Left ventricle myocardium superior (tissue), 1 donor: ENCODE measurements at places on chromosomes 7 and 10. TPM values are rescaled to one million over a fixed set of nuclear protein-coding genes. Genes with fewer than 3 reads are reported as not detected.
A peak's percentile ranks its signal among the peaks of the same experiment; 100 is the strongest.

- DNase-seq, result peak; percentile 77
These were observed 167.3 kb upstream of the KLF14 start for GRCh38 chr7:130901209-130901783.

The GDF10 gene
- total RNA-seq, result 0.32 TPM

The NIPSNAP2 gene
- total RNA-seq, result 374 TPM

- DNase-seq, result peak; percentile 62
These were observed 26.0 kb downstream of the LEP start for GRCh38 chr7:128266883-128267594.

DNA sequence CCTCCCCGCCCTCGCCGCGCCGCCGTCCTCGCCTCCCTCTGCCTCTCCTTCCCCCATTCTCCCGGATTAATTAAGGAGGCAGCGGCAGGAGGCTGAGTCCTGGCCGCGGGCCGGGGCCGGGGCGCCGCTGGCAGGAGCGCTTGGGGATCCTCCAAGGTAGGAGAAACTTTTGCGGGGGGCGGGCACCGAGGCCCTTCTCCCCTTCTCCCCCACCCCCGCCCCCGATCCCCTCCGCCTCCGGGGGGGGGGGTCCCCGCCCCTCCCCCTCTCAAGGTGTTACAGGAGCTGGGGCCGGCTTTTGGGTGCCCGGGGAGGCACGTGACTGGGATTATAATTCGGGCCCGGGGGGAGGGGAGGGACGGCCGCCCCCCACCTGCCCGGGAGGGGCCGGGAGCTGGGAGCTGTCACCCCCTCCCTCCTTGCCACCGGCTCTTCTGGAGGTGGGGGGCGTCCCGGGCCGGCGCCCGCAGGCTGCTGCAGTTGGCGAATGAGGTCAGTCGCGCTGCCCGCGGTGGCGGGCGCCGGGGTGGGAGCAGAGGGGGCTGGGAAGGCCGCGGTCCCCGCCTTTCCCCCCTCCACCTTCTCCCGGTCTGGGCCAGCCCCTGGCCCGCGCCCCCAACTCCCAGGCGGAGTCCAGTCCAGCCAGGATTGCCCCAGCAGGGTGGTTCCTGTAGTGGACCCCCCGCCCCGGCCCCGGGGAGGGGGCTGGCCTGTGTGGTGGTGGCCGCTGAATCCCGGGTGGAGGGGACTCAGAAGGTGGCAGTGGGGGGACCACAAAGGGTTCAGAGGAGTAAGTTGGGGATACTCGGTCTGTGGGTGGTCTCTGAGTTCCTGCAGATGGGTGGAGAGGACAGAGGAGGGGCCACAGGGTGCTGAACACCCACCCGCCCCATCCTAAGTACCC is 567 bp downstream of the GTF2IRD1 start:
- DNase-seq, result peak; percentile 54
